ENCODE measurements at places on chromosomes 4 and X.

GRCh38 chr4:8050555-8051206, 107.9 kb downstream of the ABLIM2 start:
- no peak for DNase-seq

- no peak for DNase-seq
These were observed 308.5 kb upstream of the AADAT start for GRCh38 chr4:170398218-170398617.

GRCh38 chr4:150006197-150006596, 72.0 kb upstream of the DCLK2 start:
- no peak for DNase-seq

DNA sequence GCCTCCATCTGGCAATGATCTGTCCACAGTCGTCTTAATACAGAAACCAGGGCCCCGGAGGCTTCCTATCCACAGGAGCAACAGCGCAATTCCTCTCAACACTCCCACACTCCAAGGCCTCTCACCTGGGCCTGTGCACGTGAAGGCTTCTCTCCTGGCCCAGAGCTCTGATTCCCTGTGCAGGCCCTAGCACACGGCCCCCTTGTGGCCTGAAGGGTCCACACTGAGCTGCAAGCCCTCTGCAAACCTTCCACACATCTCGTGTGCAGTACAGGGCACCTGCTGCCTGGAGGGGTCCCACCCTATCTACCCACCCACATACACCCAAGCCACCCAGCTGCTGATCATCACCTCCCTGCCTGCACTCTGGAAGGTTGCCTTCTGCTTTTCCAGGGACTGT, 150.1 kb upstream of the NUDT10 start:
- no peak for DNase-seq

- DNase-seq: no peak
These were observed 889 bp downstream of the MGARP start for GRCh38 chr4:139278912-139279759.

Measured in activated CD4-positive, alpha-beta T cell treated with anti-CD3 and anti-CD28 coated beads, Interleukin-2, amount 50 U/mL, for 48 hours (primary cell).